ENCODE measurements at places on chromosomes 2 and 18. TPM values are rescaled to one million over a fixed set of nuclear protein-coding genes. Genes with fewer than 3 reads are reported as not detected.
A peak's percentile ranks its signal among the peaks of the same experiment; 100 is the strongest.

ZNF521 gene
- 35.0 TPM for total RNA-seq

LYG1 gene
- total RNA-seq, result 2.7 TPM

MSTN gene
- total RNA-seq, result 0.63 TPM

ACOXL gene
- not detected for total RNA-seq

DNA sequence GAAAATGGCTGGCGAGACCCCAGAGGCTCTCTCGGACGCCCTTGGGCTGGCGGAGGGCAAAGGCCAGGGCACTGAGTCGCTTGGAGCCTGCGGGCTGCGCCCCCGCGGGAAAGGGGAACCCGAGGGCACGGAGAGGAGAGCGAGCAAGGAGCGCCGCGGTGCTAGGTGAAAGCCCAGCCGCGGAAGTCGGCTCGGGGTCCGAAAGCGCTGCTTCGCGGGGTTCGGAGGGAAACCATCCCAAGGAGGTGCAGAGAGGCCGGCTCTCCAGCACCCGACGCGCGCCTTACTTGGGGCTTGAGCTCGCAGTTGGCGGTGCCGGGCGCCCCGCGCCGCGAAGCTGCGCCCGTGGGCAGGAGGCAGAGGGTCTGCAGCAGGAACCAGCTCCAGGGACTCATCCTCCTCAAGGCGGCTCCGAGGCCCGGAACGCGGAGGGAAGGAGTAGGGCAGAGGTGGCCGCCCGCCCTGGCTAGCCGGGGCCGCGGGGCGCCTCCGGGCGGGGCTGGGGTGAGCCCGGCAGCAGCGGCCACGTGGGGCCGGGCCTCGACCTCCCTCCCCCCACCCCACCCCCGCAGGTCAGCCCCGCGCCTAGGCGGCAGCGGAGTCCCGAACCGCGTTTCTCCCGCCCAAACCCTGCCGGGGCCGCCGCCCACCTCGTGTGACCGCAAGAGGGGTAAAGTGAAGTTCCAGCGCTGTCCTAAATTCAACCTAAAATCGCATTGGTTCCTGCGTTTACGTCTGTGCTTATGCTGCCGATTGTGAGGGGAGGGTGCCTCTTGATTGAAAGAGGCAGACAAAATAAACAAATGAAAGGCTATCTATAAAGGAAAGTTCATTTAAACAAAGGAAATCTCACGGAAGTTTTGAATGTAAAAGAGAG is at the start of gene TRABD2A:
Gene TRABD2A (minus strand): TSS at position 440 of the 877 bp plus-strand sequence. CDS start 45 bp downstream, at position 395.
- H3K27me3 ChIP-seq, result no peaks in the 10 kb centered on the region
- DNase-seq, result no peak
- peak within 1 kb of the TSS; percentile 49 for H3K4me3 ChIP-seq
- H3K36me3 ChIP-seq, result no peaks in the 10 kb centered on the region
- H3K4me1 ChIP-seq, result peaks cover 31% of the 10 kb centered on the region
- H3K27ac ChIP-seq, result peak within 1 kb of the TSS; percentile 59

GRCh38 chr2:203875471-203875870 is 7.9 kb downstream of the CTLA4 start:
- H3K27ac ChIP-seq, result no peak overlapping the region
- no peak overlapping the region for H3K4me3 ChIP-seq
- H3K4me1 ChIP-seq, result no peaks in the 10 kb centered on the region
- no peak for DNase-seq

DNA sequence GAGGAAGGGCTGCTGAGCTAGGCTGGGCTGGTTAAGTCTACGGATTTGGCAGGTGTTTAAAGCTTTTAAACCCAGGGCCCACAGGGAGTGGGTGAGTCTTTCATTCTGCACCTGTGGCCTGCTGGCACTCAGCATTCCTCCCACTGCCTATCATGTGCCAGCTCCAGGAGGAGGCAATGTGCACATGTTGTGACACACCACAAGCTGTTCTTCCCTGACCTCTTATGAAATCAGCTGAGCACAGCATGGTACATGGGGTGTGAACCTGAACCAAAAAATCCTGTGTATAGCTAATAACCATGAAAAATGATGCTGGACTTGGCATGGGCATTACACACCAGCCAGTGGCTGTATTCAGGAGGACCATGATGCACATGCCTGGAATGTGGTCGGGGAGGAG is 297.9 kb upstream of the MMADHC start:
- H3K4me1 ChIP-seq, result no peaks in the 10 kb centered on the region
- H3K27ac ChIP-seq, result no peak overlapping the region
- no peaks in the 10 kb centered on the region for H3K36me3 ChIP-seq
- DNase-seq, result no peak
- H3K4me3 ChIP-seq, result no peak overlapping the region

- no peaks in the 10 kb centered on the region for H3K4me1 ChIP-seq
- no peaks in the 10 kb centered on the region for H3K36me3 ChIP-seq
- H3K4me3 ChIP-seq, result no peak overlapping the region
- no peak overlapping the region for H3K27ac ChIP-seq
These were observed 269.0 kb downstream of the ICOS start for GRCh38 chr2:204205538-204205937.

DNA sequence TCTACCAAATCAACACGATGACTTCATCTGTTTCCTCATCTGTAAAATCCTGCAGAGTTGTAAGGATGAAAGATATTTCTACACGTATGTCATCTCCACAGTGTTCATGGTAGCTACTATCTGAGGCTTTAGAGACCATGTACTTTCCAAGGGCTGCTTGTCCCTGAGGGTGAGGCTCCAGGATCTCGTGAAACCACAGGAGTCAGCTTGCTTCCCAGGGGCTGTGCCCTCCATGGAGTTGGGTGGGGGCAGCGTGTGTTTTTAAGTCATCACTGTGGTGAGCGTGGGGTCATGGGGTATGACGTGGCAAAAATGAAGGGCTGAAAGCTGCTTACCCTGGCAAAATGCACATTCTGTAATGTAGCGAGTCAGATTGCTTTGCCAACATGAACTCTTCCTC is 81.6 kb downstream of the ASAP2 start:
- no peaks in the 10 kb centered on the region for H3K27me3 ChIP-seq
- H3K27ac ChIP-seq, result no peak overlapping the region
- H3K4me3 ChIP-seq, result no peak overlapping the region
- peaks cover 8% of the 10 kb centered on the region for H3K4me1 ChIP-seq

DNA sequence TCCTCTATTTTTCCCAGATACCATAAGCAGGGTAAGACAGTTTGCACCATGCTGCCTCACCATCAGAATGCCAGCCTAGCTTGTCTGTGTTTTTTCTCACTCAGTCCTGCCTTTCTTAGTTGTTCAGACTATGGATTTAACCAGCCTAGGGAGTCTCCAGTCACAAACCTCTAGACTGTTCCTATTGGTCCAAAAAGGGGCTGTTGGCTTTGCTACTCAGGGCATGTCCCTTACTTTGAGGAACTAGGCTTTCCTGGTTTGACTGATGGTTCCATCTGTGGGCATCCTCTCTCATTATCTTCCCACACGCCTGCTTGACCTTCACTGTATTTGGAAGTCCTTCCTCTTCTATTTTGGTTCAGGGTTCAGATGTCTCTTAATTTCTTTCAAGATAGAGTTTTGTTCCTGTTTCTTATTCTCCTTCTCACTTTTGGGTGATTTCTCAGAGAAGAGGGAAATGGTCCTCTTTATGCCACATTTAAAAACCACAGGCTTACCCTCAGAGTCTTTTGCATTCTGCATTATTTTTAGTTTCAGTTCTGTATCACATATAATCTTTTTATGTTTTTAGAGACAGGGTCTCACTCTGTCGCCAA is 31.3 kb upstream of the TMEM131 start:
- DNase-seq, result no peak
- no peak overlapping the region for H3K4me3 ChIP-seq

- no peak overlapping the region for H3K4me3 ChIP-seq
- no peaks in the 10 kb centered on the region for H3K4me1 ChIP-seq
- H3K27ac ChIP-seq, result no peak overlapping the region
- H3K36me3 ChIP-seq, result no peaks in the 10 kb centered on the region
- no peak for DNase-seq
- H3K27me3 ChIP-seq, result no peaks in the 10 kb centered on the region
These were observed 302.6 kb upstream of the SLC14A2 start for GRCh38 chr18:45312555-45313126.

GRCh38 chr2:223602972-223603371 is 811 bp upstream of the SCG2 start:
- no peak overlapping the region for H3K4me3 ChIP-seq
- DNase-seq, result no peak
- H3K4me1 ChIP-seq, result no peaks in the 10 kb centered on the region
- no peaks in the 10 kb centered on the region for H3K27me3 ChIP-seq
- no peaks in the 10 kb centered on the region for H3K36me3 ChIP-seq

GRCh38 chr2:8548619-8549150 is 133.2 kb upstream of the ID2 start:
- no peaks in the 10 kb centered on the region for H3K27me3 ChIP-seq
- H3K36me3 ChIP-seq, result no peaks in the 10 kb centered on the region
- no peak overlapping the region for H3K27ac ChIP-seq
- DNase-seq, result no peak

DNA sequence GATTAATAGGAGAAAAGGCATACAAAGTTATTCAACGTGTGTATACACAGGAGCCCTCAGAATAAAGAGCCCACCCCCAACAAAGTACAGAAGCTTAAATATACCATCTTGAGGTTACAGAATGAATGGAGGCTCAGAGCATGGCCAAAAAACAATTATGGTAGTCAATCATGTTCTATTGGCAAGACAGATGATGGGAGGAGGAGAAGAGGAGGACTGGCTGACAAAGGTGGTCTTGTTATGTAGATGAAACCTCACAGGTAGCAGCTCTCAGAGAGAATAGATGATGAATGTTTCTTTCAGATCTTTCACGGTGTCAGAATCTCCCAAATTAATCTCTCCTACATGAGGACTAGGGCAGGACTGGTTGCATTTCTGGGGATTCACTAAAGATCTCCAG is 66.0 kb downstream of the ARL4C start:
- H3K4me3 ChIP-seq, result no peak overlapping the region
- no peaks in the 10 kb centered on the region for H3K27me3 ChIP-seq
- H3K36me3 ChIP-seq, result no peaks in the 10 kb centered on the region
- no peak for DNase-seq
- H3K4me1 ChIP-seq, result no peaks in the 10 kb centered on the region
- H3K27ac ChIP-seq, result no peak overlapping the region

- no peaks in the 10 kb centered on the region for H3K36me3 ChIP-seq
- DNase-seq, result no peak
- H3K27ac ChIP-seq, result no peak overlapping the region
- no peaks in the 10 kb centered on the region for H3K27me3 ChIP-seq
These were observed 114.7 kb downstream of the MTX2 start for GRCh38 chr2:176383836-176384442.

- no peaks in the 10 kb centered on the region for H3K36me3 ChIP-seq
- no peak for DNase-seq
- H3K4me3 ChIP-seq, result no peak overlapping the region
- H3K4me1 ChIP-seq, result no peaks in the 10 kb centered on the region
- no peaks in the 10 kb centered on the region for H3K27me3 ChIP-seq
These were observed 77.0 kb upstream of the PDE1A start for GRCh38 chr2:182503886-182504285.

- no peak overlapping the region for H3K27ac ChIP-seq
- no peaks in the 10 kb centered on the region for H3K27me3 ChIP-seq
- no peaks in the 10 kb centered on the region for H3K36me3 ChIP-seq
- H3K4me1 ChIP-seq, result no peaks in the 10 kb centered on the region
These were observed 197.5 kb downstream of the PIEZO2 start for GRCh38 chr18:10951631-10952544.

GRCh38 chr18:27185025-27185763 is at the start of gene CHST9:
Gene CHST9, minus strand, starts transcription at chr18:27185308. Its CDS starts 42,499 bp downstream, at chr18:27142809.
- no peak within 1 kb of the TSS for H3K27ac ChIP-seq
- no peaks in the 10 kb centered on the region for H3K27me3 ChIP-seq
- H3K4me3 ChIP-seq, result peak within 1 kb of the TSS; percentile 52
- H3K36me3 ChIP-seq, result no peaks in the 10 kb centered on the region
- H3K4me1 ChIP-seq, result peaks cover 10% of the 10 kb centered on the region
- DNase-seq, result no peak

GRCh38 chr2:134324947-134325346 is 71.1 kb downstream of the MGAT5 start:
- no peak overlapping the region for H3K27ac ChIP-seq
- no peaks in the 10 kb centered on the region for H3K27me3 ChIP-seq
- H3K36me3 ChIP-seq, result no peaks in the 10 kb centered on the region
- H3K4me1 ChIP-seq, result peaks cover 7% of the 10 kb centered on the region
- no peak overlapping the region for H3K4me3 ChIP-seq

GRCh38 chr2:164457271-164457670 is 164.0 kb downstream of the GRB14 start:
- H3K27ac ChIP-seq, result no peak overlapping the region
- H3K4me1 ChIP-seq, result no peaks in the 10 kb centered on the region
- H3K4me3 ChIP-seq, result no peak overlapping the region
- no peaks in the 10 kb centered on the region for H3K27me3 ChIP-seq
- no peaks in the 10 kb centered on the region for H3K36me3 ChIP-seq

GRCh38 chr2:42598656-42599055 is 30.2 kb downstream of the MTA3 start:
- DNase-seq, result no peak
- H3K4me3 ChIP-seq, result no peak overlapping the region
- no peak overlapping the region for H3K27ac ChIP-seq
- no peaks in the 10 kb centered on the region for H3K27me3 ChIP-seq
- no peaks in the 10 kb centered on the region for H3K36me3 ChIP-seq

DNA sequence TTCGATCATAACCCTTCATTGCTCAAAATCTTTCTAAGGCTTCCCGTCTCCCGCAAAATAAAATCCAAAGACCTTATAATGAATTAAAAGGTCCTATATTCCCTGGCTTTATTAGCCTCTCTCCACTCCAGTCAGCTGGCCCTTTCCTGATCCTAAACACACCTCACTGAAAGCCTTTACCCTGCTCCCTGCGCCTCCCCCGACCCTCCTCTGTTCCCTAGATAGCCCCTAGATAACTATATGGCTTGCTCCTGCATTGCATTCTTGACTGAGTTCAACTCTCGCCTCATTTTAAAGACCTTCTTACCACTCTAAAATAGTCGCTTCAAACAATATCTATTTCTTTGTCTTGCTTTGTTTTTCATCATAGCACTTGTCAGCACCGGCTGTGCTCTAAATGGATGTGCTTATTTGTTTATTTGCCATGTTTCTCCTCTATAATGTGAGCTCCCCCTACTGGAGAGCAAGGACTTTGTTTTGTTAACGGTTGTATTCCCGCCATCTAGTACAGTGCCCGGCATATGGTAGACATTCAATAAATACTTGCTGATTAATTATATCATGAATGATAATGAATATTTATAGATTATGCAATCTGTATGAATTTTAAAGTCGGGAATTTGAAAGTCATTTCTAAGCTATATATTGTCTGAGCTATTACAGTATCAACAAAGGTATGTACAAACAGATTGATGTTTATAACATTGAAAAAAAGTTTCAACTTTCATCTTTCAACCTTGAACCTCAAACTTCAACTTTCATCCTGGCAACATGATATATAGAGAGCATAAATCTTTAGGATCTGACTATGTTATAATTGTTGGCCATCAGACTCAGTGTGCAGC is 32.4 kb upstream of the VIT start:
- H3K27me3 ChIP-seq, result no peaks in the 10 kb centered on the region
- no peak overlapping the region for H3K4me3 ChIP-seq
- DNase-seq, result no peak
- H3K36me3 ChIP-seq, result no peaks in the 10 kb centered on the region
- H3K4me1 ChIP-seq, result no peaks in the 10 kb centered on the region

DNA sequence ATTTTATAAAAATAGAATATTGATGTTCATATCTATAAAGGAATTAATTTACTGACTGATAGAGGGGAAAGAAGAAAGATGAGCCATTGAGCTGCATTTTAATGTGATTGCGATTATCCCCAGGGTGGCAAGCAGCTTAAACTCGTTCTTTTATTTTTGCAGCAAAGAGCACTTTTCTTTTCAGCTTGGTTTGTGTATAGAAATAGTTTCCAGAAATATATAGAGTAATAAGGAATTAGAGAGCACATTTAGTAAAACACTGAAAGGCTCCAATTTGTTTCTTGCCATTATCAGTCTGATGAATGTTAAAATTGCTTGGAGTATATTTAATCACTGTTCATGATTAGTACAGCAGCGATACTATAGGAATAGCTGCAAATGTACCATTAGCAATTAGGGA is 119.5 kb downstream of the MYO3B start:
- H3K4me3 ChIP-seq, result no peak overlapping the region
- H3K27ac ChIP-seq, result no peak overlapping the region
- H3K36me3 ChIP-seq, result no peaks in the 10 kb centered on the region

Measured in tibial nerve (tissue), 4 donors.